Left renal pelvis (tissue), 4 donors: ENCODE measurements at places on chromosomes 2 and 18.

GRCh38 chr2:219664944-219665343 is 37.5 kb downstream of the SLC4A3 start:
- no peak for DNase-seq

GRCh38 chr2:71834796-71835195 is 312.9 kb downstream of the CYP26B1 start:
- DNase-seq: no peak

- DNase-seq: no peak
Measured at GRCh38 chr2:206112108-206112507, 26.1 kb upstream of the INO80D start.

DNA sequence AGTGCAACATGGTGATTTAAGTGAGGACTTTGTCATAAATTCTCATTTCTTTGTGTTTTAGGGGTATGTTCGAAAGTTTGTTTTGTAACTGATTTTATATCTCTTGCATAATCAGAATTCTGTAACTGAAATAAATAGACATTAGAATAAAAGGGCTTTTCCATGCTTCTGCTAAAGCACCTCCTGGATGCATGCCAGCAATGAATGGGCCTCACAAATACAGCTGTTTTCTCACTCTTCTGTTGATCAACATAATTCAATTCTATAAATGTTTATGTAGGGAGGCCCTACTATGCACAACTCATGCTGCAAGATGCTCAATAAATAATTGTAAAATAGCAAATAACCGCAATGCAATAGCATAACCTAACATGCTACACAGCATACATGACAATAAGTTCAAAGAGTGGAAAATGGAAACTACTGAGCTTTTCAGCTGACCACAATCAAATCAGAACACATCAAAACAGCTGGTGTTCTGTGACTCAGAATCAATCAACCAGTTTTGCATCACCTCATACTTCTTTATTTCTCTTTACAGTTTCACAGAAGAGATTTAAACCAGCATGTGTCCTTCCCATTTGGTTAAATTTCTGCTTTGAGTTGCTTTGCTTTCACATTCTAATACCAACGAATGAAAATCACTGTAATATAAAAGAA is 11.0 kb downstream of the CDH7 start:
- DNase-seq: no peak

DNA sequence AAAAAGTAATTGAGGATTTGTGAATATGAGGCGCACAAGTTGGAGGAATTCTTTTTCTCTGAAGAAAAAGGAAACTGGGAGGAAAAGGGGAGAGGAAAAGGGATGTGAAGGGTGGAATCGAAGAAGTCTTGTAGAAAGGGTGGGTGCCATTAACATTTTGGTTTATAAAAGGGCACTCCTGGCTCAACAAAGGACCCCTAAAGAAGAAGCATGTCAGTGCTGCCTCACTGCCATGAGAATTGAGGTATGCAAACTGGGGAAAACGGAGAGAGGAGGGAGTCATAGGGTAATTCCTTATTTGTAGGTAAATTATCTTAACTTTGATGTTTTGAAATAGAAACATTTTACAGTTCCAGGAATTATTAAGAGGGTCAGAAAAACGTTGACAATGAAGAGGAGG is 207.2 kb downstream of the NAPG start:
- no peak for DNase-seq

DNA sequence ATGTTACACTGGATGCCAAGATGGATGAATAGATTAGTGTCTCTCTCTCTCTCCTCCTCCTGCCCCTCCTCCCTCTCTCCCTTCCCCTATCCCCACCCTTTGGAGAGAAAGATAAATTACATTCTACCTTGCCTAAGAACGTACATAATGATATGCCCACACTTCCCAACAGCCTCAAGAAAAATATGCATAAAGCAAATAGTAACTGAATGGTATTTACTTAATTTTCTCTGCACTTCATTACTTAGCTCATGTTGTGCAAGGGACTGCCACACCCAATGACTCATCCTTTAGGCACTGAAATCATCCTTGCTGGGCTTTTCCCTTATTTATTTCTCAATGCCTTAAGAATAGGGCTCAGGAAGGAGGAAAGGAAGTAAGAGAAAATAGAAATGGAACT is 137.3 kb upstream of the PID1 start:
- DNase-seq: no peak

DNA sequence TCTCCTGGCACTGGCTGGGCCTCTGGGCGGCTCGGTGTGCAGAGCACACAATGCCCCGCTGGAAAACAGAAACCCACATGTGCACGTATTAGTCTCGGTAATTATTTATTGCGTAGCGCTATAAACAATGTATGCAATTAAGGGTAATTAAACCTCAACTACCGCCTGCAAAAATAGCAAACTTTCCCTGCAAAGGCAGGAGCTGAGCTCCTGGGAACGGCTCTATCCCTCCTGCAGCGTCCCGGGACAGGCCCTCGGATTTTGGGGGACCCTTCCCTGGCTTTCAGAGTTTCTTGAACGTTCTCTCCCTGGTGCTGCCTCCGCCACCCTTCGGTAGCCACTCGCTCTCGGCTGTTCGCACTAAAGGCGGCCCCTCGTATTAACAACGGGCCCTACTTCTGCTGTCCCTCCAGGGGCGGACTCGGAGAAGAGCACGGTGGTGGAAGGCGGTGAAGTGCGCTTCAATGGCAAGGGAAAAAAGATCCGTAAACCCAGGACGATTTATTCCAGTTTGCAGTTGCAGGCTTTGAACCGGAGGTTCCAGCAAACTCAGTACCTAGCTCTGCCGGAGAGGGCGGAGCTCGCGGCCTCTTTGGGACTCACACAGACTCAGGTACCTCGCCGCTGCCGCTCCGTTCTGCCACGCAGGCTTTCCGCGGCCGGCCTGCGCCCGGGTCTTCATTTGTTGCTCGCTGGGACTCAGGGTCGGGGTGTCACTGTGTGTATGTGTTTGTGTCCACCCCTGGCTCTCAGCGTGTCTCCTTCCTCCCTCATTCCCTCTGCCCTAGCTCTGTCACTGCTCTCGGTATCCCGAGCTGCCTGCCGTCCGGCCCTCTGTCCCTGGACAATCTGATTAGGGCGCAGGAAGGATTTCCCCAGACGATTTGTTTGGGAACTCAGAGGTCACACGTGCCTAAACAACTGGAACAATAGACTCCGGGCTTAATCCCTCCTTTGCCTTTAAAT is 1.2 kb downstream of the DLX1 start:
- DNase-seq: no peak

GRCh38 chr18:543447-544078 is 36.6 kb upstream of the CETN1 start:
- DNase-seq: no peak

DNA sequence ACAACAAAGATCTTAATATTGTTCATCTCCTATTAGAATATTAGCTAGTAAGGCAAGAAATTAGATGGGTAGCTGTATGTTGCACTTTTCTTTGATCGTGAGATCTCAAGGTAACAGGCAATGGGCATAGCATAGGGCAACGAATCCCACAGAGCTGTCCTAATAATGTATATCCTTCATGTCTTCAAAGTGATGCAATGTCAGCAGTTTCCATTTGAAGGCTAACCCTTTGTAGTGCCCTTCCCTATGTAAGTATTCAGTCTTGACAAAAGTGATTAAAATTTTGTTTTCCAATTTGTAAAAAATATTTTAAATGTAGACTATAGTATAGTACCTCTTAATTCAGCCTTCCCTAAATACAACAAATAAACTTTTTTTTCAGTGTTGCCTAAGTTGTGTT is 112.5 kb downstream of the PKP4 start:
- no peak for DNase-seq

- DNase-seq: no peak
Measured at GRCh38 chr2:143146366-143146765, 17.1 kb downstream of the ARHGAP15 start.

- no peak for DNase-seq
Measured at GRCh38 chr2:26672818-26673393, 19.6 kb upstream of the KCNK3 start.

GRCh38 chr18:78595924-78596573 is 383.6 kb upstream of the SALL3 start:
- DNase-seq: no peak
